Bronchial smooth muscle cell (primary cell): ENCODE measurements at places on chromosomes 6 and 20. TPM values are rescaled to one million over a fixed set of nuclear protein-coding genes. Genes with fewer than 3 reads are reported as not detected.

Gene PRL
- total RNA-seq = not detected in 2 replicates

Gene CDKAL1
- 15.7 and 15.9 TPM in 2 replicates for total RNA-seq

Gene ALDH8A1
- 0.09 and 0.79 TPM in 2 replicates for total RNA-seq

Gene UNC5CL
- total RNA-seq = under 0.01 and 0.26 TPM in 2 replicates

Gene CRISP3
- total RNA-seq = not detected in 2 replicates

Gene REM1
- total RNA-seq = not detected in 2 replicates

Gene CLPSL2
- total RNA-seq = not detected in 2 replicates
